ENCODE measurements at places on chromosomes 16 and 17.

DNA sequence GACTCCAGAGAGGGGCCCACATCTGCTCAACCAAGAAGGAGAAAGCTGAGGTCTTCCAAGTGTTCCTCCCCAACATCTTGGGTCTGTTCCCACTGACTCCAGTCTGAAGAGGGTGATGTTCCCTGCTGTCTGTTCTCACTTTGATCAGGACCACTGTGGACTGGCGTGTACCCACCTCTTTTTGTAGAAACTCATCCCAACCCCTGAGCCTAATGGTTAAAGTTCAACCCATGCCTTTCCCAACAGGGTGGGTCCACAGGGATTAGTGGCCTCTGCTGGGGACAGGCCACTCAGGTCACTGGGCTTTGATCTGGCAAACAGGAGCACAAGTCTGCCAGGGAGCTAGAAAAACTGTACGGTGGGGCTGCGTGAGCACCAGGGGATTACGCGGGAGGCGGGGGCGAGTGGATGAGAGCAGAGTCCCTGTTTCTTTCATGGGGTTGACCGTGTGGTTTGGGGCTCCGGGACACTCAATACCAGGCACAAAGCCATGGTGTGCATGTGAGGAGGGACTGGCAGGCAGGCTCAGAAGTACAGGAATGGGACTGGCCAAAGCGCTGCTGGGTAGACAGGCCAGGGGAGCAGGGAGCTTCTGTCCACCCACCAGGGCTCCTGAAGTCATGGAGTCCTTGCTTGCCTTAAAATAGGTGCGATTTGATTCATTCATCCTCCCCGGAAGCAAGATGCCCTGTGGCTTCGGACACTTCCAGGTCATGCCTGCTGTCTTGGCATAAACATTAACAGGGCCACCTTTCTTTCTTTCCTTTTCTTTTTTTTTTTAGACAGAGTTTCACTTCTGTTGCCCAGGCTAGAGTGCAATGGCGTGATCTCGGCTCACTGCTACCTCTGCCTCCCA lies at the start of gene CA5A:
CA5A (minus strand) TSS at position 155 of the 856 bp plus-strand sequence; CDS start at position 76, 79 bp downstream.
- no peak for DNase-seq

GRCh38 chr16:78098595-78099270 lies 721 bp upstream of the WWOX start:
- no peak for DNase-seq

GRCh38 chr17:58032691-58033415 lies 25.8 kb upstream of the SRSF1 start:
- DNase-seq = no peak

DNA sequence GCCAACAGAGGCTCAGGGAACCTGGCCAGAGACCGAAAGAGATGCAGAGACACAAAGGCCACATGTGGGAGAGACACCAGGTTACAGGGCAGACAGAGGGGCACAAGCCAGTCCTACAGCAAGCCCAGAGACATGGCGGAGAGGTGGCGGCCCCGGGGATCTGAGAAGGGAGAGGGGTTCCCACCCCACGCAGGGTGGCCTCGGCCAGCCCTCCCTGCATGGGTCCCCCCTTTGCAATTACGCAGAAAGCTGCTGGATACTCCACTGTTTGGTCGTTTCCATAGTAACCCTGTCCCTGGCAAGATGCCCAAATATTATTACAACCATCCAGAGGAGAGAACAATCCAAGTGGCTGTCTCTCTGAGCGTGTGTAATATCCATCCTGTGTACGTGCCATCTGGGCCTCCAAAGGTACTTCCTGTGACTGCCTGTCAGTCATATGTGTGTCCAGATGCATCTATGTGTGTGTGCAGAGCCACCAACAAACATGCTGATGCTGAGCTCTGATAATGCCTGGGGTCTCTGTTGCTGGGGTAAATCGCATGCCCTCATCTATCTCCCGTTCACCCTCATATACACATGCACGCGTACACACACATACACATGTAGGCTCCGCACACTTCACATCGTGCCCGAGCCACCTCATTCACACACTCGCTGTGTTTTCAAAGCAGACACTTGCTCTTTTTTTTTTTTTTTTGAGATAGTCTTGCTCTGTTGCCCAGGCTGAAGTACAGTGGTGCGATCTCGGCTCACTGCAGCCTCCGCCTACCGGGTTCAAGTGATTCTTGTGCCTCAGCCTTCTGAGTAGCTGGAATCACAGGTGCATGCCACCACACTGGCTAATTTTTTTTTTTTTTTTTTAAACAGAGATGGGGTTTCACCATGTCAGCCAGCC lies 5.5 kb downstream of the PCGF2 start:
- peak; percentile 37 for DNase-seq

DNA sequence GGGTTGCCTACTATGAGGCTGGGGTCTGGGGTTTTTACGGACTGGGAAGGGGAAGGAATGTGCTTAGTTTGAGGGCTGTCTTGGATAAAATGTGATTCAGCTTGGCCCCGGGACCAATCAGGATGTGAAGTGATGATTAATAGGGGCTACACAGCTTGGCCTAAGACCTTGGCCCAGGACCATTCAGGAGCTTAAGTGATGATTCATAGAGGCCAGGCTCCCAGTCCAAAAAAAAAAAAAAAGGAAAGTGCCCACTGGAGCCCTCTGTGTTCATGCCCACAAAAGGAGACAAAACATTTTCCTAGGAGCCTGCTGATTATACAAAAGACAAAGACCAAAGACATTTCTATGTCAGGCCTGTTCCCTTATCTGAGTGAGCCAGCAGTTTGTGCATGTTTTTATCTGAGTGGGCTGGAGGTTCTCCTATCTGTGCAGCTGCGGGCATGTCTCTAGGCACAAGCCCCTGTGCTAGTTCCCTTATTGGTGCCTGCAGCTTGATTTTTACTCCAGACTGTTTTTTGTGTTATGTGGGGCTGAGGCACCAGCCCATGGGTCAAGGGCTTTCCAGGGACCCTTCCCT lies 898.2 kb upstream of the GOT2 start:
- no peak for DNase-seq

- DNase-seq = no peak
Observed at GRCh38 chr16:66881014-66881417, 701 bp downstream of the PDP2 start.

DNA sequence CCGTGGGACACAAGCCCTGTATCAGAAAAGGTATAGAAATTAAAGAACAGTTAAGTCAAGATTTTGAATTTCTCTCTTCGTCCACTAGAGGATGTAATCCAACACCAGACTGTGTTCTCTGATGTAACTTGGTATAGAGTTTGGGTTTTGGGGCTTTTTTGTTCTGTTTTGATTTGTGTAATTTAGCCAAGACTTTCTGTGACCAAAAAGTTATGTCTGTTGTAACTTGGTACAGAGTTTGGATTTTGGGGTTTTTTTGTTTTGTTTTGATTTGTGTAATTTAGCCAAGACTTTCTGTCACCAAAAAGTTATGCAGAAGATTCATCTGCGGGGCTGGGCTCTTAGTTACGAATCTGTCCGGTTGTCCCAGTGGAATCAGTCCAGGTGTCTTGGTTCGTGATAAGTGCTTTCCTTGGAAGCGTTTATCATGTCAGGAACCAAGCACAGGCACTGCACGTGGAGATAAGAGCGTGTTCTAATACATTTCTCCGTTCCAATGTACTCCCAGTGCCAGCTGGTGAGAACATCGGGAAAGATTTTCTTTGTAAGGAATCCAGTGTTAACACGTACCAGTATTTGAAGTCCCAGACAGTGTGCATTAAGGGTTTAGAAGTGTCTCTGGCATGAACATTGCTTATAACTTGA lies 44.1 kb upstream of the SEC14L1 start:
- DNase-seq = no peak

All from AG04450 (cell line).